IPS DF 19.7 (cell line): ENCODE measurements at places on chromosomes 16 and 17.

DNA sequence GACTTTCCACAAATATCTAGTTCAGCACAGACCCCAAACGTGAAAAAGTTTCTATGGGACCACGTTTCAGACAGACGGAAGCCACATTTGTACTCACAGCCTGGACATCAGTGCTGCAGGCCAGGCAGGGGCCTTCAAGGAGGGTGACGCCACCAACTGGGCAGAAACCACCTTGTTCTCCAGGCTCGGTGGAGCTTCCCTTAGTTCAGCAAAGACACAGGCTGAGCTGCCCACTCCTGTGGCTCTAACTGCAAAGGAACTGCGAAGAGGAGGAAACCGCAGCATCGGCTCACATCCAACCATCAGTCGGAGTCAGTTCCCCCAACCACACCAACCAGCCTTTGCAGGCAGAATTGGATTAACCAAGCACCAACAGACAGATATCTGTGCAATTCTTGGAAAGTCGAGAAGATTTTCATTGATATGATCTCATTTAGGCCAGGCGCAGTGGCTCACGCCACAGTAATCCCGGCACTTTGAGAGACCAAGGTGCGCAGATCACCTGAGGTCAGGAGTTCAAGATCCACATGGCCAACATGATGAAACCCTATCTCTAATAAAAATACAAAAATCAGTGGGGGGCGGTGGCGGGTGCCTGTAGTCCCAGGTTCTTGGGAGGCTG is 73.3 kb upstream of the CNEP1R1 start:
- no peak for DNase-seq

DNA sequence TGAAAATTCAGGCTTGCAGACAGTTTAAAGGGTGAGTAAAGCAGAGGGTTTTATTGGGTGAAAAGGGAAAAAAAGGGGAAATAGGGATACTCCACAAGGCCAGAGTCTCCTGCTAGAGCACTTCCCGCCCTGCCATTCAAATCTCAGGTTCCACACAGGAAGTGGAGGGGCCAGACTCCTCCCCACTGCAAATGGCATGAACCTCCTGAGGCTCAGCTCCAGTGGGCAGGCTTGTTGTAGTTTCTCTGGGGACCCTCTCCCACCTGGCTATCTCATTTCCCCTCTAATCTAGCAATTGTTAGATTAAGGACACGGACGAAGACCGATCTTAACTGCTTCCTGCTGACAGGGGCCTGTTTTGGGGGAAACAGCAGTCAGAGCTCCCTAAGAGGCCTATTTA is 43.4 kb downstream of the TAOK1 start:
- DNase-seq = no peak

GRCh38 chr17:49994085-49995054 is 654 bp downstream of the DLX3 start:
- no peak for DNase-seq

DNA sequence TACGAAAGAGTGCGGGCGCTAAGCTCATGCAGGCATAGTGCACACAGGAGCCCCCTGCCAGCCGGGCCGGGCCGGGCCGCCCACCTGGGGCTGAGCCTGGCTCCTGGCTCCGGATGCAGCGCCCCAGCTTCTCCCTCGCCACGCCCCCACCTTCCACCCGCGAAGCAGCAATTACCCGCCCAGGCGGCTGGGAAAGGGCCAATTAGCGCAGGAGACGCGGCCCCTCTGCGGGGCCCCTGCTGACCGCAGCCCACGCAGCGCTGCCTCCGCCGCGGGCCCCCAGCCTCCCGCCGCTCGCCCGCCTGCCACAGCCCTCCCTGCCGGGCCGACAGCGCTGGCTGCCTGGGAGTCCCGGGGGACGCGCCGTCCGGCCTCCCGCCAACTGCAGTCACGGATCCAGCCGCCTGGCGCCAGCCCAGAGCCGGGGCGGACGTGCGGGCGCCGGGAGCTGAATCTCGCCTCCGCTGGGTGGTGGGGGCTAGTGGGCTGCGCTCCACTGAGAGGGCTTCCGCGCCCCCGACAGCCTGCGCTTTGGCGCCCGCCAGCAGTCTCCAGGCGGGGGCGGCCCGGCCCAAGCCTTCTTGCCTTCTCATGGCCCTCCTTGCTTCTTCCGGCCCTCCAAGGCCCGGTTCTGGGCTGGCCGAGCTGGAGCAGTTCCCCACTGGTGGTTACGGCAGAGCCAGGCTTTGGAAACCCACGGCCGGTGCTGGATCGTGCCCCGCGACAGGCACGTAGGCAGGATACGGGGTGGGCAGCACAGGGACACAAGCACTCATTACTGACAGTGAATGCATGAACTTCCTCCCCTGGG is 14.9 kb upstream of the CBFB start:
- DNase-seq = no peak

- no peak for DNase-seq
Measured at GRCh38 chr17:73393962-73394361, 82.2 kb upstream of the CDC42EP4 start.

DNA sequence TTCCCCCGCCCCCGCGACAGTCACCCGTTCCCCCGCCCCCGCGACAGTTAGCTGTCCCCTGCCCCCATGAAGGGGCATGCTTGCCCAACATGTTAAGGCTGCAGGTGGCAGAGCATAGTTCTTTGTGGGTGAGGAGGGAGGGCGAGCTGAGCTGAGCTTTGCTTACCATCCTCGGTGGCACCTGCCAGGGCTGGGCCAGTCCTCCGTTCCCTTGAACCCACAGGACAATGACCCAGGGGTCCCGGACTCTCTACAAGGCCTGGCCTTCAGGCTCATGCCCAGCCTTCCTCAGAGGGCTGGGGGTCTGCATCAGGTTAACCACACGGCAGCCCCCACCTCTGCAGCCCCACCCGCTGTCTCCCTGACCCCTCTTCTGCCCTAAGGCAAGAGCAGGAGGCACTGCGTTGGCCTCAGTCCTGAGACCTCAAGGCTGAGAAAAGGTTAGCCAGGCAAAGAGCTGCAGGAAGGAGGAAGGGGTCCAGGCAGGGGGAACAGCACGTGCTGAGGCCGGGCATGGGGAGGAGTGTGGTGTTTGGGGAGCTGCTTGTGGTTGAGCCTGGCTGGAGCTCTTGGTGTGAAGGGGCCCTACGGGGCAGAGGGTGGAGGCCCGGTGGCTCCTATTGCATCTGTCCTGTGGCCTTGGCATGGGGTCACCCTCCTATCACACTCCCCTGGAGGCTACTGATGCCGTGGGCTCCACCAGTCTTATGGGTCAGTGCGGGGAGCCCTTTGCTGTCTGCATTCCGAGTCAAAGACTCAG is 11.4 kb upstream of the DOC2B start:
- no peak for DNase-seq

GRCh38 chr16:49652456-49653172 is 203.3 kb downstream of the ZNF423 start:
- DNase-seq = no peak

- DNase-seq = no peak
Measured at GRCh38 chr17:62929320-62929719, 36.7 kb upstream of the TANC2 start.

- no peak for DNase-seq
Measured at GRCh38 chr17:2482218-2482617, 29.5 kb downstream of the METTL16 start.

GRCh38 chr17:38448208-38448771 is 20.0 kb downstream of the ARHGAP23 start:
- DNase-seq = no peak

DNA sequence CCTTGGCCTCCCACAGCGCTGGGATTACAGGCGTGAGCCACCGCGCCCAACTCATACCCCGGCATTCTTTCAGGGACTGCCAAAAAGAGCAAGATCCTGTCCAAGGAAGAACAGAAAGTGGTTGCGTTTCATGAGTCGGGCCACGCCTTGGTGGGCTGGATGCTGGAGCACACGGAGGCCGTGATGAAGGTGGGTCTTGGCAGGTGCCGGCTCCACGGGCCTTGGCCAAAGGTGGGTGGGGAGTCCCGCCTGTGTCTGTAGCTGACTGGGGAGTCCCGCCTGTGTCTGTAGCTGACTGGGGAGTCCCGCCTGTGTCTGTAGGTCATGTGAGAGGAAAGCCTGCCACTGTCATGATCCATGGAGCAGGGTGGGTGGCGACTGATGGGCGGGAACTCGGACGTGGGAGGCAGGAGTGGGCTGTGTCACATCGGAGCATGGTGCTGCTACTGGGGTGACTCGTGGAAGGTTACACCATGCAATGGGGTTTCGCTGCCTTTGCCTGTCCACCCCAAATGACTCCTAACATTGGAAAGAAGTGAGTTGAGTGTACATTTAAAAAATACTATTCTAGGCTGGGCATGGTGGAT is 10.0 kb upstream of the RPL13 start:
- no peak for DNase-seq

- DNase-seq = no peak
Measured at GRCh38 chr17:32954477-32954876, 26.5 kb downstream of the TMEM98 start.

GRCh38 chr17:20074489-20074888 is 65.3 kb downstream of the SPECC1 start:
- no peak for DNase-seq

- no peak for DNase-seq
Measured at GRCh38 chr16:54080524-54081008, 206.0 kb downstream of the IRX3 start.

DNA sequence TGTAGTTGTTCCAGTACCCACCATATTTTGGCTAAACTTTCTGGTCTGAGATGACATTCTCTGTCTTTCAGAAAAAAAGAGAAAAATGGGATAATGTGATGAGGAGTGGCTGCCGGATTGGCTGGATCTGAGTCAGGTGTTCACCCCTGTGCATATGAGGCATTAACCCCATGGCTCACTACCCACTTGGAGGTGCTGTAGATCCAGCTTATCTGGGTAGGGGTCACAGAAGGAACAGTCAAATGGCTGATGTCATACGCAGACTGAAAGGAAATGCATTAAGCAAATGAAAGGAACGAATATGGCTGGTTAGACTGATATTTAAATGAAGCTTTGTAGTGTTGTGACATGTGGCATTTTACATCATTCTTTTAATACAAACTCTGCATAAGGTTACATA is 17.3 kb downstream of the MAP2K6 start:
- DNase-seq = no peak

DNA sequence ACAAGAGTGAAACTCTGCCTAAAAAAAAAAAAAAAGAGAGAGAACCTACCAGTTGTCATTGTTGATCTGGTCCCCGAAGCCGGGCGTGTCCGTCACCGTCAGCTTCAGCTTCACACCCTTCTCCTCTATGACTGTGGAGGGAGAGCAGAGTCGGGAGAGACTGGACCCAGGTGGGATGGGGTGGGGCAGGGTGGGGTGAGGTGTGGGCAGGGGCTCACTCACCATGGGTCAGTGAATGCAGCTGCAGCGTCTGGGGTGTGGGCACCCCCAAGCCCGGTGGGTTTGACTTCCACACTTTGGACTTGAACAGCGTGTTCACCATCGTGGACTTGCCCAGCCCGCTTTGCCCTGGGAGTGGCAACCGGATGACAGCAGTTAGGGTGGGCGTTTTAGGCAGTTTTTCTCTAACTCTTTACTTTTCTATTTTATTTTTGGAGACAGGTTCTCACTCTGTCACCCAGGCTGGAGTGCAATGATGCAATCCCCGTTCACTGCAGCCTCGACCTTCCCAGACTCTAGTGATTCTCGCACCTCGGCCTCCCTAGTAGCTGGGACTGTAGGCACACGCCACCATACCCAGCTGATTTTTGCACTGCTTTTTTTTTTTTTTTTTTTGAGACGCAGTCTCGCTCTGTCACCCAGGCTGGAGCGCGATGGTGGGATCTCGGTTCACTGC is 2.2 kb downstream of the SEPTIN12 start:
- no peak for DNase-seq

DNA sequence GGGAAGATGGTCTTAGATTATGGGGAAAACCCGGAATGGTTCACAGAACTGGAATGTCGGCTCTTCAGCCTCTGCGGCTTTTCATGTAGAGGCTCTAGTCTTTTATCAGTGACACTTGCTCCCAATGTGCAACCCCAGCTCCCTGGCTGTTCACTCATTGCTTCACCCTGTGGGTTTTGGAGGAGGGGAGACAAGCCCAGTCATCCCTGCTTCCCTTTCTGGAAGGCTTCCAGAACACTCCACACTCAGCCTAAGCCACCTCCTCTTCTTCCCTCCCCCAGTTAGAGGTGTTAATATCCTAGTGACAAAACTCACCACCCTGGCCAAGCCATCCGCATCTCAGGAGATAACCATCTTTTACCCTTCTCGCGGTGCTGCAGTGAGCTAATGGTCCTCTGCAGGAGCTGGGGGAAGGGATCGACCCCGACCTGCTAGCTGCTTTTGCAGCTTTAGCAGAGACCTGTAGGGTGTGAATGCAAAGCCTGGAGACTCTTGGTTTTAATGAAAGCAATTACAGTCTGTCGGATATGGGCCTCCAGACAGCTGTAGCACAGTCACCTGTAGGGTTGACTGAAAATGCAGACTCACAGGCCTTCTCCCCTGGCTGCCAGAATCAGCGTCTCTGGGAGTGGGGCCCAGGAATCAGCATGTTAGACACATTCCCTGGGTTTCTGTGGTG is 24.3 kb upstream of the LASP1NB start:
- no peak for DNase-seq

GRCh38 chr17:38588788-38589174 is 17.0 kb downstream of the SRCIN1 start:
- no peak for DNase-seq

GRCh38 chr16:58906981-58907715 is 173.0 kb upstream of the GOT2 start:
- DNase-seq = no peak

DNA sequence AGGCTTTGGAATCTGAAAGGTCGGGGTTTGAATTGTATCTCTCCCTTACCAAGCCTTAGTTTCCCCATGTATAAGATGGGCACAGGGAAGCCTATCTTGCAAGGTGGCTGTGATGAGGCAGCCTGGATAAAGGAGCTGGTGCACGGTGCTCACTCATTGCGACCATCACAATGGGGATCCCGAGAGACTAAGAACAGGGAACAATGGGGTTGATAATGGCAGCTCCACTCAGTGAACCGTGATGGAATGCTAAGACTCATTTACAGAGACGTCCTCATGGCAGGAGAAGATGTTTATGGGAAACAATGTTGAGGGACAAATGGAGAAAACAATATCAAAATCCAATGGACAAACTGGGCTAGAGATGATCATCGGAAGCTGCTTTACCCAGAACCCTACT is 81.8 kb downstream of the SPACA3 start:
- no peak for DNase-seq

- DNase-seq = no peak
Measured at GRCh38 chr16:1773703-1774447, 941 bp upstream of the MRPS34 start.

- DNase-seq = no peak
Measured at GRCh38 chr17:17235212-17236174, 1.5 kb downstream of the FLCN start.

DNA sequence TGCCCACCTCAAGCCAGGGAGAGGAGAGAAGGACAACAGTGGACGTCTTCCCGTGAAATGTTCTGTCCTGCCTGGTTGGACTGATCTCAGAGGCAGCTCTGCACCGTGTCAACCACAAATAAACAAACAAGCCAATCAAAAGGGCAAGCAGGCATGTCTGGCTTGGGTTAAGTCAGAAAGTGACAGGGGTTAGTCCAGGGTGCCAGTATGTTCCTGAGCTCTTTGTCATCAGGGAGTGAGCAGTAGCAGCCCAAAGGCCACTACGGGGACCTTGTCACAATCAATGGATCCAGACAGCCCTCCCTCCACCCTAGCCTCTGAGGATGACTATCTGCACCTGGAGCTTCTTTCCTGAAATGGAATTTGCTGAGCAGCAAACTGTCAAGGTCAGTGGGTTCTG is 35.0 kb downstream of the CNGB1 start:
- DNase-seq = no peak

- DNase-seq = no peak
Measured at GRCh38 chr16:30184891-30185682, 1.7 kb downstream of the CORO1A start.
